Kidney epithelial cell (primary cell): ENCODE measurements at places on chromosomes 3 and 15.
A peak's percentile ranks its signal among the peaks of the same experiment; 100 is the strongest.

DNA sequence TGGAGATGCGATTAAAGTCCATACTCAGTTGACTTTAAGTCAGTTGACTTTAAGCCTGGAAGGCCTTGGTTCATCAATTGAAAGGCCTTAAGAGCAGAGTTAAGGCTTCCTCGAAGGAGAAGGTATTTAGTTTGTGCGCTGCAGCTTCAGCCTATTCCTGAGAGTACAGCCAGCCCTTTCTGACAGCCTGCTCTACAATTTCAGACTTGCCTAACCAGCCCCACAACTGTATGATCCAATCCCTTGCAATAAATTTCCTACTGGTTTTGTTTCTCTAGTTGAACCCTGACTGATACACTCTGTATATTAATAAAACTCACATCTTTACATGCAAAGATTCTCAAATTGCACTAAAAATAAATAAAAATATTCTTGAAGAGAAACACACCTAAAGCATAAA is 66.1 kb upstream of the RORA start:
- no peak for DNase-seq

- DNase-seq: peak; percentile 29
Observed at GRCh38 chr3:124559846-124560574, 170.2 kb upstream of the UMPS start.

GRCh38 chr3:66350601-66351000 is 129.8 kb downstream of the SLC25A26 start:
- DNase-seq: no peak

DNA sequence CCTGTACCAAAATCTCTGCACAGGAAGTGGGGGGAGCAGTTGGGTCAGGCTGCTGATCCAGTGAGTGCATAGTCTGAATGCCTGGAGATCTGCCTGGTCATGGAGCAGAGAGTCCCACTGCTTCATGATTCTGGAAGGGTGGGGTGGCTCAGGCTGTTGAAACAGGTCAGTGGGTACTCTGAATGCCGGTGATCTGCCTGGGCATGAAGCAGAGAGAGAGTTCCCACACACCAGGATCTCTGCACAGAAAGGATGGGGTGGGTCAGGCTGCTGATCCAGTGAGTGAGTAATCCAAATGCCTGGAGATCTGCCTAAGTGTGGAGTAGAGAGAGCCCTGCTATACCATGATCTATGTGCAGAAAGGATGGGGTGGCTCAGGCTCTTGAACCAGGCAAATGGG is 16.1 kb upstream of the GCSAM start:
- no peak for DNase-seq

DNA sequence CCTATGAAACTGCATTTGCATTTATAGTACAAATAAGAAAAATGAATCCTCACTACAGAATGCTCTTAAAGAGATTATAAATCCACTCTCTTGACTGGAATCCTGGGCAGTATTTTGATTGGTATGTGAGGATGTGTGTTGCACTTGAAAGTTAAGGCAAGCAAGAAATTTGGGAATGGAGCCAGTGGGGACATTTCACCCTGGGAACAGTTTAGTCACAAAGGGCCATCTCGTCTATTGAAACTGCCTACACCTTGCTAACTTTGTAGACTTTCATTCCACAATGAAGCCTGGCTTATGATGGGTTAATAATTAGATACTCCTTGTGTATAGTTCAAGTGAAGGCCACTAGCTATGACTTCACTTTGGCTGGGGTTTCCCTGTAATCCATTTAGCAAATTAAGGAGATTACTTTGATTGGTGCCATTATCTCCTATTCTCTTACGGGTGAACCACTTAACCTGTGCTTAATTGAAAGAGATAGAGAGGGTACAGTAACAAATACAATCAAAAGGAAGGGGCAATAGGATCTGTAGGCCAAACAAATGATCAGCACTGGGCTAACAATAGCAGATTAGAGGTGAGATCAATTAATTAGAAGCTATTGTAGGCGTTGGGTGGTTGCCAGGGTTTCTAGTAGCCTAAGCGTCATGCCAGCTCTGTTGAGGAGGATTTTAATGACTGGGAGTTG is 146.9 kb upstream of the RARB start:
- no peak for DNase-seq

- DNase-seq: no peak
Observed at GRCh38 chr15:68424754-68425390, 7.1 kb downstream of the ITGA11 start.

DNA sequence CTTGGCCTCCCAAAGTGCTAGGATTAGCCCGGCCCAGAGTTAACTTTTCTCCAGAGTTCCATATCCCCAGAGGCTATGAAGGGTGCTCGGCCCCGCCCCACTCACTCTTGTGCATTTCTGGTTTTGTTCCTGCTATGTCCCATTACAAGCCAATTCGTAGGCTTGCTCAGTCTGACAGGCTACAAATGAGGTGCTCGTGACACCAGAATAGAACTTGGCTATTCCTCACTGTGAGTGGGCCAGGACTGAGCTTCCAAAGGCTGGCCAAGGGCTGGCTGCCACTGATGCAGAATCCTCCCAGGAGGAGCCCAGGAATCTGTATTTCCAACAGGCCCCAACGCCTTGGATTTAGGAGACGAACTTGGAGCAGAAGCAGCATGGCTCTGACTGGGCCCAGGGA is 282.7 kb upstream of the C2CD4B start:
- no peak for DNase-seq

DNA sequence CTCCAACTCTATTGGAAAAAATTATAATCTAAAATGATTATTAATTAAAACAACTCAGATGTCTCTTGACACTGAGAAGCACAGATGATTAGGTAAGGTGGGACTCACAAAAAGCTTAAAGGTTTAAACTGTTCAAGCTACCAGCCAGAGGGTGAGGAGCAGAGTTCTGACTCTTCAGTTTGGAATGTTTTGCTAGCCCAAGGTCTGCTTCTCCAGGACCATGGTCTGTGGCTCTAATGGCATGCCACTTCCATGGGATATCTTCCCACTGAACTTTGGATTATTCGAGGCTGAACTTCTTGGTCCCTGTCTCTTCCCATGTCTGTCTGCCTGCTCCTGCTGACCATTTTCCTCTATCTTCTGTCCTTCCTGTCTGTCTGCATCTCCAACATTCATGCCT is 49.2 kb downstream of the CACNA2D3 start:
- no peak for DNase-seq

GRCh38 chr15:72559781-72560180 is 85.7 kb downstream of the ARIH1 start:
- DNase-seq: no peak

DNA sequence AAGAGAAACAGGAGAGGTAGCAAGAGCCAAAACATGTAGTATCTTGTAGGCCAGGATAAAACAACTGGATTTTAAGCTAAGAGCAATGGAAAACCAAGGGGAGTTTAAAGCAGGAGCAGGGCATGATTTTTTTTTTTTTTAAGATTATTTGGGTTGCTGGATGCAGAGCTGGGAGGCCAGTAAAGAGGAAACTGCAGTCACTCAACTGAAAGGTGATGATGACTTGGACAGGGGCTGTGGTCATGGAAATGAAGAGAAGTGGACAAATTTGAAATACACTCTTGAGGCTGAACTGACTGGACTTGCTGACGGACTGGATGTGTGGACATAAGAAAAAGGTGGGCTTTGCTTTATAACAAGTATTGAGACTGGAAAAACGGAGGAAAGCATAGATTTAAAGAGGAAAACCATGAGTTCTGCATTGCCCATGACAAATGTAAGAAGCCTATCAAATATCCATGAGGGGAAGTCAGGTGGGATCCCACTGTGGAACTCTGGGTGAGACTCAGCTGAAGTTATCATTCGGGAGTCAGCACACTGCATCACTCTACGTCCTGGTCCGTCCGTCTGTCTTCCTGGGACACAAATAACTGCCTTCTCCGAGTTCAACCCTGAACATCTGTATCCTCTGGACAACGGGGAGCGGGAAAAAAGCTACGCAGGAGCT is 688 bp downstream of the XPC start:
- DNase-seq: no peak

DNA sequence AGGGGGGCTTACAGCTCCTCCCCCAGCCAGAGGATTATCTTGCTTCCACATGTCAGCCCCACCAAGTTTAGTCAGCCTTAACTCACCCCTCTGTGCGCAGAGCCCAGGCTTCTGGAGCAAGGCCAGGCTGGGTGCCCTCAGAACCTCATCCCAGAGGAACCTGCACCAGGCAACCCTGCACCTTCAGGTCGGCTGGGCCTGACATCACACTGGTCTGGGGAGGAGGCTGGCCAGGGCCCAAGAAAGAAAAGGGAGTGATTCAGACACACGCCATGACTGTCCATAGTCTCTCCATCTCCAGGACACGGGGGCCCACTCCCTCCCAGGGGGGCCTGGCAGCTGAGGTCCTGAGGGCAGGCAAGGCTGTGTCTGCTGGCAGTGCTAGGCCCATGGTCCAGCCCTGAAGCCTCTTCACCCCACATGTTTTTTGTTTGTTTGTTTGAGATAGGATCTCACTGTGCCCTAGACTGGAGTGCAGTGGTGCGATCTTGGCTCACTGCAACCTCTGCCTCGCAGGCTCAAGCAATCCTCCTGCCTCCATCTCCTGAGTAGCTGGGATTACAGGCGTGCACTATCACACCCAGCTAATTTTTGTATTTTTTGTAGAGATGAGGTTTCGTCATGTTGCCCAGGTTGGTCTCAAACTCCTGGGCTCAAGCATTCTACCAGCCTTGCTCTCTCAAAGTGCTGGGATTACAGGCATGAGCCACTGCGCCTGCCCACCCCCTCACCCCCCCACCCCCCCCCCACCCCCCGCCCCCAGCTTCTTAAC is 11.1 kb downstream of the TNK2 start:
- DNase-seq: no peak

DNA sequence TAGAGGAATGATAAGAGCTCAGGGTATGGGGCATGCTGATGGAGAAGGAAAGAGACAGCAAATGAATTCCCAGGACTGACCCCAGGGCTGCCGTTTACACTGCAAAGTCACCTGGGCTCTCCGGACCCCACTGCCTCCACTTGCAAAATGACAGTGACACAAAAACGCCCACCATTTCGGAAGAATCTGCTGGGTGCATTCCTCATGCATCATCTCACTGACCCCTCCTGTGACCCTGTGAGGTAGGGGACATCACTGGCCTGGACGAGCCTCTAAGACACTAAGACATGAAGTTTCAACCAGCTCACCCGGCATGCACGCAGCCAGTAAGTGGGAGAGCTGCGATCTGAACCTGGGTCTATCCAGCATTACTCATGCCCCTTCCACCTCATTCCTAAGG is 60.3 kb downstream of the PCSK6 start:
- no peak for DNase-seq

- DNase-seq: no peak
Observed at GRCh38 chr15:90062023-90062442, 40.2 kb downstream of the IDH2 start.

DNA sequence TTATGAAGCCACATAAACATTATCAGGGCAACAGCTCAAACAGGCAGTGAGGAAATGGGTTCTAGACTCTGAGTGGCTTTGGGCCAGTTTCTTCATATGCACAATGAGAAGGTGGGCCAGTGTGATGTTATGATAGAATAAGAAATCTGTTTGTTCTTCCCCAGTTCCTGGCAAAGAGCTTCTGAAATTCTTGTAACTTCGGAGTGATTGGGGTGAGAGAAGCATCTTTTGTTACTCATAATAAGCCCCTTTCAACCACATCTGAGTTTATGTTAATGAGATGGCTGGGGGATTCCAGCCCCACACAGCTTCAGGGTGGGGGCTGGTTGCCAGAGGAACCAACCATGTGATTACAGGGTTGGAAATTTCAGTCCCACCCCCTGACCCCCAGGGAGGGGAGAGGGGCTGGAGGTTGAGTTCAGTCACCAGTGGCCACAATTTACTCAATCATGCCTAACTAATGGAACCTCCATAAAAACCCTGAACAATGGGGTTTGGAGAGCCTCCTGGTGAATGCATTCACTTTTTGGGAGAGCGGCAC is 57.0 kb upstream of the FRMD4B start:
- no peak for DNase-seq

- no peak for DNase-seq
Observed at GRCh38 chr3:195306369-195306768, 35.4 kb upstream of the XXYLT1 start.

DNA sequence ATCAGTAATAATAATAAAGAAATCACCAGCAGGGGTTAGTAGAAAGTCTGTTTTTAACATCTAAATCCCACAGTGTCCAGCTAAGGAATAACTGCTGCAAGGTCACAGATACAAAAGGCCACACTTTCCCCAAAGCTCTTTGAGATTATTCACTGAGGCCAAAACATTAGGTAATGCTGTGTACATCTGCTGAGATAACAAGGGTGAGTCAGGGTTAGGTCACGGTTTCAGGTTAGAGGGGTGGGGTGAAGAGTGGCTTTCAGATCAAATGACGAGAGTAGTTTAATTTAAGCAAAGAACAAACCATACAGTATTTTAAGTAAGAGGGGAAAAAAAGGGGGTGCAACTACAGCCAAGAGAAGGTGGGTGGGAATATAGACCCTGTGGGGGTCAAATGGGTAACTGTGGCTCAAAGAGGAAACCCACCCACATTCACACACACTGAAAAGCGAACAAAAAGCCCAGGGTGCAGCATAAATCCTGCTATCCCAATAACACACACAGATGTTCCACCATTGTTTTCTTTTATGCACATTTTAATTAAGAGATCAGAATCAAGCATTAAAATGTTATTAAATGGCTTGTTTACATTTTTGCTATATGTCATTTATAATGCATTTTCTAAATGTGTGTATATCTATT is 412.9 kb downstream of the TIGIT start:
- peak; percentile 74 for DNase-seq

DNA sequence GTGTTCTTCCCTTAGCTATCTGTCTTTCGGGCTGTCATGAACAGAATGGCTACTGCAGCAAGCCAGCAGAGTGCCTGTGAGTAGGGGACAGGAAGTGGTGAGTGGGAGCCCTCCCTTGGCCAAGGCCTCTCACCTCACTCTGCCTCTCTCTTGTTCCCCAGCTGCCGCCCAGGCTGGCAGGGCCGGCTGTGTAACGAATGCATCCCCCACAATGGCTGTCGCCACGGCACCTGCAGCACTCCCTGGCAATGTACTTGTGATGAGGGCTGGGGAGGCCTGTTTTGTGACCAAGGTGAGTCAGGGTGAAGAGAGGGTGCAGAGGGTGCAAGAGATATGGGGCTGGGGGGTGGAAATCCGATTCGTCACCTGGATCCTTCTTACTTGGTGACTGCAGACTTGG is 3.0 kb downstream of the DLL4 start:
- DNase-seq: no peak

- no peak for DNase-seq
Observed at GRCh38 chr3:45236964-45237363, 10.9 kb upstream of the TMEM158 start.
